Stimulated activated CD8-positive, alpha-beta memory T cell treated with anti-CD3 and anti-CD28 coated beads, Interleukin-2, amount 100 ng/mL, for 48 hours (primary cell): ENCODE measurements at places on chromosomes 5 and 9.
A peak's percentile ranks its signal among the peaks of the same experiment; 100 is the strongest.

GRCh38 chr5:15003511-15003920 lies 131.9 kb upstream of the ANKH start:
- no peak for DNase-seq

GRCh38 chr5:143108498-143109128 lies 294.9 kb downstream of the NR3C1 start:
- no peak for DNase-seq

DNA sequence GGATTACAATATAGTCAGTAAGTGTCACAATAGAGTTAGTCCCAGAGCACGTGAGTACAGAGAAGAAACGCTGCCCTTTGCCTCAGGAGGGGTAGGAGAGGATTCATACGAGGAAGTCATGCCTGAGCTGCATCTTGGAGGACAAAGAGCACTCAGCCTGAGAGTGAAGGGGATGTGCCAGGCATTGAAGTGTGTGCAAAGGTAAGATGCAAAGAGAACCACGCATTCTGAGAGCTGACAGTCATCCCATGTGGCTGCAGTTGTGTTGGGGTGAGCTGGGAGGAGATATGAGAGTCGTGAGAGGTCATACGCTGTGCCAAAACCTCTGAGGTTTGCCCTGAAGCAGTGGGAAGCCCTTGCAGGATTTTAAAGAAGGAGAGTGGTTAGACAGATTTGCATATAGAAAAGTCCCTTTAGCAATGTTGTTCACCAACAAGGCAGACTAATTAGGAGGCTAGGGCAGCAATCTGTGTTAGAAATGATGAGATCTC lies 97.5 kb downstream of the PIP5K1B start:
- peak; percentile 17 for DNase-seq

DNA sequence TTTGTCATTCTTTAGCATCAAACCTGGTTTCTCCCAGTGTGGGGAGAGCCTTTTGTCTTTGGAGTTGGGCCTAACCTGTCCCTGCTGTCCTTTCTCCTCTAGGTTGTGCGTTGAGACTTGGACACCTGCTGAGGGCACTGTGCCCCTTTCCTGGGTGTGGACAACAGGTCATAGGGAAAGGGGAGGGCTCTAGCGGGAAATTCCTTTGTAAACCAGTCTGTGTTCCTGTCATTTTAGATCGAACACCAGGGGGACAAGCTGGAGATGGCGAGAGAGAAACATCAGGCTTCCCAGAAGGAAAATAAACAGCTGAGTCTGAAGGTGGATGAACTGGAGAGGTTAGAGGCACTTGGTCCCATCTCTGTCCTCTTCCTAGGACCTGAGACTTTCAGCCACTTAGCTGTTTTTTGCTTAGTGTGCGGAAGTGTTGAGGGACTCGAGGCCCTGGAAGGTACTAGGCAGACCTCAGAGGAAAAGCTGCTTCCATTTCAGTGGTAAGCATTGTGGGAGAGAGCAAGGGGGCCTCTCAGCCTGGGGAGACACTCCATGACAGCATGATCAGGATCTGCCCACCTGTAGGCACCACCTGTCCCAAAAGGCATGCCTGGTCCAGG lies 8.6 kb upstream of the GLE1 start:
- DNase-seq: no peak

GRCh38 chr5:62152394-62153087 lies 153.5 kb upstream of the KIF2A start:
- no peak for DNase-seq

DNA sequence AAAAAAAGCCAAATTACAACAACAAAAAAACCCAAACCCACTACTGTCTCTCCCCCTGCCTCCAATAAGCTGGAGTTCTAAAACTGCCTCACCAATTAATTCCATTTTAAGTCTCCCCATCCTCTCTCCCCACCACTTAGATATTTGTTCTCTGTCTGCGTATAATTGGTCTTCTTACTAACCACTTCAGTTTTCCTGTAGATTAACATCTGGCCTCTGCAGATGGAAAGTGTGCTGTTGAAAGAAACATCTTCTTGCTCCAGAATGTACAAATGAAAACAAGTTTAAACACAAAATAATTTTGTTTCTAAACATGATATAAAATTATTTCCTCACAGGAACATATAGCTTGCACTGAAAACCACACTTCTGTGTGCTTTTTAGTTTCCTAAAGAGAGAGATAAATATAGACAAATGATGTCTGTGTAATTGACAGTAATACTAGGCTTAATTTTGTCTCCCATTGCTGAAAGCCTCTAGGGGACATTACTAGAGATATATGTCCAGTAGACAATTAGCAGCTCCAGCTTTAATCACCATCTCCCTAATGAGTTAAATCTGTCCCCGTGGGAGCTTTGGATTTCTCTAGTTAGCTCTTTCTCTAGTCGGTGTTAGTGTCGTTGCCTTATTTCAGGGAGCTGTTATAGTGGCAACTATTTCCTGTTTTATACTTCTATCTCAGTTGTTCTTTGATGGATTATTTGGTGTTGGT lies 164.0 kb downstream of the ARHGAP26 start:
- no peak for DNase-seq

DNA sequence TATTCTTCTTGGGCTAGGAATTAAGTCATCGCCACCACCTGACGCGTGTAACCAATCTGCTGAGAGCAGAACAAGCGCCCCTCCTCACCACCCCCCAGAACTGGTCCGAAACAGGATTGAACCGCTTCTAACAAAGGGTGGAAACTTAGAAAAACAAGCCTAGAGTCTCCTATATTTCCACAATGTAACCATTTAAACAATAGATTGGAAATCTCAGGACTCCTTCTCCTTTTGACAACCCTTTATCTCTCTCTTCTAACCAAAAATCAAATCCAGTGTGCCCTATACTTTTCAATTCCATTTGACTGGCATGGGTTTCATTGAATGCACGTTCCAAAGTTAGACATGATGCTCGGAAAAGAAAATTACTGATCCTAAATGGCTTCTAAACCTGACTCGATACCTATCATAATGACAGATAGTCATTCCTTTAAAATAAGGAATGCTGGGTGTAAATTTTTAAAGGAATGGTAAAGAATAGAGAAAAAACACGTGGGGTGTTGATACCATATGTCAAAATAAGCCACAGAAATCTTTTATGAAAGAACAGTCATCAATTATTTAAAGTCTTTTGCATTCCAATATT lies 1.2 kb downstream of the ARRDC3 start:
- DNase-seq: peak; percentile 42

DNA sequence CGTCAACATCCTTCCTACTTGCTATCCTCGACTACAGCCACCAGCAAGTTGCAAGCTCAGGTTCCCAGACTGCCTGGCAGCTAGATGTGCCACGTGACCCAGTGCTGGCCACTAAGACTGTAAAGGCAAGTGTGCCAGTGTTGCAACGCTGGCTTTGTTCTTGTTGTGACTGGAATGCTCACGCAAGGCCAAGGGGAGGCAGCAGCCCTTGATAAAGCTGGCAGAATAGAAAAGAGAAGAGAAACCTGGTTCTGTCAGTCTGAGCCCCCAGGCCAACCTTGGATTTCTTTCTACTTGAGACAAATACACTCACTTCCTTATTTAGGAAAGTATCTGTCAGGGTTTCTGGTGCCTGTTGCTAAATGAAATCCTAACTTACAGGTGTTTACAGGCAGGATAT lies 113.0 kb downstream of the KLHL3 start:
- DNase-seq: no peak

- no peak for DNase-seq
Measured at GRCh38 chr9:5231212-5231611, at the start of gene INSL4. Gene INSL4, plus strand, starts transcription at chr9:5231419. Its CDS starts 105 bp downstream, at chr9:5231524.

GRCh38 chr9:7452378-7452777 lies 347.2 kb downstream of the DMAC1 start:
- DNase-seq: no peak

DNA sequence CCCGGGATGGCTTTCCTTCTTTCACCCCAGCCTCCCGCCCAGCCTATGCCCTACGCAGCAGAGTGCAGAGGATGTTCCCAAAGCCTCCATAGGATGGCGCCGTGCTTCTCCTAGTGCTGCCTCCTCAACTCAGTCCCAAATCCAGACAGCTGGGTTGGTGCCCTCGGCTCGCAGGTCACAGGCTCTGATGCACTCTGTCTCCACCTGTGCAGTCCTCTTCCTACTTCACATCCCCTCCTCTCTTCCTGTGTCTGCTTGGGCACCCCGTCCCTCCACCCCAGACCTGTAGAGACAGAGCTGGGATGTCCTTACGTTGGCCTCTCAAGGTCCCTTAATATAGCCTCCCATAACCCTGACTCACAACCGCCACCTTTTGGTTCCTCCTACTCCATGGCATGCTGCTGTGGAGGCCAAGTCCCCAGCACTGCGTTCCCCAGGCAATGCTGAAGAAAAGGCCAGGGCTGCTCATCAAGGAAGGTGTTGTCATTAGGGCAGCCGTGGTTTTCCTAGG lies 314.4 kb downstream of the GADD45G start:
- DNase-seq: peak; percentile 15

GRCh38 chr9:127837346-127837745 lies 17.1 kb downstream of the ENG start:
- no peak for DNase-seq

DNA sequence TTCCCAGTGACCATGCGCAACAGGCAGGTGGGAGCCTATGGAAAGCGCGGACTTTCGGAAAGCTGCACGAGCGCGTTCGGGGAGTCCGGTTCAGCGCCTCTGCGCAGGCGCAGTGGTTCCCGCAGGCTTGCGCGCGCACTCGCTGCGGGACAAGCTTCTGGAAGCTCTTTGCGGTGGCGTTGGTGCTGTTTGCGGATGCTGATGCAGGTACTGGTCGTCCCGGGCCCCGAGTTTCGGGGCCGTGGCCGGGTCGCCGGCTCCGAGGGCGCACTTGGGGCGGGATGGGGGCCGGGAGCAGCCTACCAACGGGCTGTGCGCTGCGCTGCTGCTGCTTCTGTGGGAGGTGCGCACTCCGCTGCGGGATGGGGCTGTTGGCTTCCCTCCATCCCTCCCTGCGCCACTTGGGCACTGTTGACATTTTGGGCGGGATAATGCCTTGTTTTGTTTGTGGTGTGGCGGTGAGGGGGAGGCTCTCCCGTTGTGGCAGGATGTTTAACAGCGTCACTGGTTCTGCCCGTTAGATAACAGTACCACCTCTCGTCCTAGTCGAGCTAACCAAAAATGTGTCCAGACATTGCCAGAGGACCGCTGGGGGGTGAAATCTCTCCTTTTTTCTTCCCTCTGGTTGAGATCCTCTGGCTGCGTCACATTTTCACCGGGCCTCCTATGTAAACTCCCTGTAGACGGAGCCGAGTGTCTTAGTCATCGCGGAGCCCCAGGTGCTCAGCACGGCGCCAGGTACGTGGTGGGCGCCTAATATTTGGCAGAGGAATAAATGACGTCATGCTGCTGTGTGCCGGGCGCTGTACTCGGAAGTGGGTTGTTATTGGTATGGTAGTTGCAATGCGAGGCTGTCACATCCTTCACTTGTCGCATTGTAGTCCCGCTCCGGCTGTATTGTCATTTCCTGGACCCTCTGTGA lies at the start of gene ZNF483:
Gene ZNF483, plus strand, starts transcription at position 124 of the 922 bp plus-strand sequence. CDS start 2,217 bp downstream, outside the sequence.
- DNase-seq: peak; percentile 47

GRCh38 chr9:107683566-107683965 lies 194.0 kb upstream of the KLF4 start:
- DNase-seq: no peak

DNA sequence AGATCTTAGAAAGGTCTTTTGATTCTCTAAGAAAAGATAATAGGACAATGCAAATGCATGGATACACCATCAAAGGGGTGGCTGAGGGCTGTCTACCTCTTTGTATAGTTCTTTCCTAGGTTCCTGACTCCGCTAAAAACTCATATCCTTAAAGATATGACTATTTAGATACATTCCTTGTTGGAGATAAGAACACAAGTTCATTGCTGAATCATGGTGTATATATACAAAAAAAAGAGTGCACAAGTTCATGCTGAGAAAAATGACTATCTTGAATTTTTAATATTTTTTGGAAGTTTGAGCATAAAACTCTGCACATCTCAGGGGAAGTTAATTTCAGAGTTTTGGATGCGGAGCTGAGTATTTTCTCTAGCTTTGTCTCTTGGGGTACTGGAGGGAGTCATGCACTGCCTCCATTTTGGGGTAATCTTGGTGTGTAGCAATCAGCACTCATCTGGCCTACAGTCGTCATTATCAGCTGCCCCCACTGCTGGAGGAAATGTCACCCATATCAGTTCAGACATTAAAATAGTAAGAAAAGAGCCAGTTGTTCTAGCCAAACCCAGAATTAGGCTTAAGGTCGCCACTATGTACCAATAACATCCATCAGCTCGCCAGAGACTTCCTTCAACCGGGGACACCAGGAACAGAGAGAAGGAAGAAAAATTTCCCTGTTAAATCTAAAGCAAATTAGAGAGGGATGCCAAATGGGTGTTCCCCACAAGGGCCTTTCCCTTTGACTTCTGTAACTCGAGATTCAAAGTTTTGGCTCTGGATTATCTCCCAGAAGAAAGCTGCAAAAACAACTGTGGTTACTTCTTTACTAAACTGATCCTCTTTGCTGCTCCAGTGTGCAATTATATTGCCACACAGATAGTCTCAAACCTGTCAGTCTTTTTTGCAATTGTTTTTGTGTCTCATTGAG lies 49.0 kb downstream of the PTTG1 start:
- no peak for DNase-seq

GRCh38 chr5:137190441-137190840 lies 308.7 kb downstream of the SPOCK1 start:
- no peak for DNase-seq

DNA sequence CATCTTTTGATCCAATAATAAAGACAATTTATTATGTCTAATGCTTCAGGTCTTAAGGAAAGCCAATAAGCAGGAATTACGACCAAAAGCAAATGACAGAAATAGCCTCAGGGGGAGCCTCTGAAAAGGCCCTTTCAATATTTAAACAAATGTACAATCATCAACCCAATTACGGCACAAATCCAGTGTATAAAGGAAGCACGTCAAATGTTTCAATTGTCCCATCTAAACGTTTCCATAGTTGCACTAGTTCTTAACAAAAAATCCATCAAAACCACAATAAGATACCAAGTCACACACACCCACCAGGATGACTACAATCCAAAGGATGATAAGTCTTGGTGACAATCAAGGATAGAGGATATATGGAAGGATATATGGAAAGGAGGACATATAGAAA lies 41.9 kb downstream of the PSMB7 start:
- no peak for DNase-seq

- DNase-seq: no peak
Measured at GRCh38 chr9:130530938-130531337, 48.4 kb upstream of the FUBP3 start.

- DNase-seq: no peak
Measured at GRCh38 chr5:139284295-139284694, 9.2 kb upstream of the MATR3 start.

DNA sequence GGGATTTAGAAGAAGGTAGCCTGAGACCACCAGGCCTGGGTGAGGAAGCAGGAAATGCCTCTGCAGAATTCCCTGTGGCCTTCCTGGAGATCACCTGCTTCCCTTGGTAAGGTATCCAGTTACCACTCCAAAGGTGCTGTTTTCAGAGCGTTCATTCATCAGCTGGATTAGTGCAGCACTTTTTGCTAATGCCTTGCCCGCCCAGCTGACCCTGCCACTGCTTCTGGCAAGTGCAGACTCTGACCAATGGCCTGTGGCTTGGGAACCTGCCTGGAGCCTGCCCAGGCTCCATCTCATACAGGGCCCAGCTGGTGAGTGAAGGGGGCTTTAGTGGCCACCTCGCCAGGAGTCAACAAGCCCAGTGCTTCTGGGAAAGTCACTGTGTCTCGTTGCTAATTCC lies 48.6 kb downstream of the FOXI1 start:
- DNase-seq: no peak

GRCh38 chr5:17340819-17341218 lies 123.4 kb downstream of the BASP1 start:
- DNase-seq: no peak
